A549 treated with Hydrocortisone at 1 μM for 4 hours (cell line): ENCODE measurements at places on chromosomes 3 and 15. TPM values are rescaled to one million over a fixed set of nuclear protein-coding genes. Genes with fewer than 3 reads are reported as not detected.

Gene SIDT1
- total RNA-seq, result 0.46 to 0.60 TPM (median 0.54 TPM) in 5 replicates

Gene SCN11A
- not detected in 5 replicates for total RNA-seq

Gene C15orf61
- 2.2 to 4.9 TPM (median 4.3 TPM) in 5 replicates for total RNA-seq

Gene TRPC1
- 4.9 to 10.0 TPM (median 7.7 TPM) in 5 replicates for total RNA-seq

Gene SERINC4
- total RNA-seq, result 0.06 to 0.28 TPM (median 0.08 TPM) in 5 replicates

Gene PLA2G4B
- total RNA-seq, result 0.90 to 2.6 TPM (median 1.6 TPM) in 5 replicates

Gene MYL3
- total RNA-seq, result 0.14 to 0.21 TPM (median 0.17 TPM) in 4 of 5 replicates, not detected in the other

Gene CX3CR1
- total RNA-seq, result 0.06 to 0.09 TPM (median 0.07 TPM) in 3 of 5 replicates, not detected in the others

Gene FANCD2OS
- not detected in 5 replicates for total RNA-seq

Gene TMEM40
- 0.15 to 0.68 TPM (median 0.50 TPM) in 5 replicates for total RNA-seq

Gene PDCD10
- 50.8 to 65.6 TPM (median 59.2 TPM) in 5 replicates for total RNA-seq
